Stimulated activated CD4-positive, alpha-beta T cell treated with anti-CD3 and anti-CD28 coated beads, Interleukin-4, amount 100 ng/mL, for 1 hour (primary cell): ENCODE measurements at places on chromosomes 3 and 15.
A peak's percentile ranks its signal among the peaks of the same experiment; 100 is the strongest.

- DNase-seq: no peak
These were observed 160.0 kb upstream of the CGNL1 start for GRCh38 chr15:57216288-57216687.

DNA sequence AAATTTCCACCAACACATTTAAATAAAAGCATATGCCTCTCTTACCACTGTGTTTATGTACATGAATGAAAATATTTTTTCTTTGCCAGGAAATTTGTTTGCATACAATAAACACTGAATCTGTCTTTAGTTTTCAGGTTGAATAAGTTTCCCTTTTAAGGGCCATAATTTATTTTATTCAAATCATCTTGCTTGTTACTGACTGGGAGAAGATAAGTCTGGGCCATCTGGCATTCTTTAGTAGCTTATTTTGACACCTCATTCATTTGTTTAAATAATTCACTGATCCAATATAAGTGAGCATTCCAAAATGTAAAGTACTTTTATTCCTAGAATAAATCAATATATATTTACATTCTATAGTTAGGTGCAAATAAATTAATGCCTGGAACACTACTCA is 1001.3 kb downstream of the PLOD2 start:
- no peak for DNase-seq

GRCh38 chr15:101187820-101188636 is 63.8 kb downstream of the CHSY1 start:
- no peak for DNase-seq

DNA sequence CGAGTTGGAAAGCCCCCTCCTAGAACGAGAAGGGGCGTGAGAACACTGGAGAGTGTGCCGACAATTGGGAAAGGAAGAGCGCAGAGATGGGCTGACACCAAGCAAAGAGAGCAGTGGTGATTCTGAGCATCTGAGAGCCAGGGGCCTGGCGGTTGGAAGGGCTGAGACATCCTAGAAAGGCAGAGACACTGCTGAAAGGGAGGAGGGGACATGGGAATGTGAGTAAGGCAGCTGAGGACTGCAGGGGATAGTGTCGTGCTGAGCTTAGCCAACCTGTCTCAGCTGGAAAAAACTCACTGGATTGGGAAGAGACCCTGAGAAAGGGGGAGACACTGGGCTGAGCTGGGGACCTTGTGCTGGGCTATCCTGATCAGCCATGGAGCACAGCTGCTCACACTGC is 58.1 kb upstream of the SLC6A6 start:
- no peak for DNase-seq

- DNase-seq: no peak
These were observed 47.9 kb upstream of the PLXNA1 start for GRCh38 chr3:126934991-126935390.

GRCh38 chr3:129432671-129433070 is 4.2 kb upstream of the EFCAB12 start:
- DNase-seq: no peak

GRCh38 chr15:61442821-61443220 is 213.7 kb upstream of the RORA start:
- DNase-seq: no peak

DNA sequence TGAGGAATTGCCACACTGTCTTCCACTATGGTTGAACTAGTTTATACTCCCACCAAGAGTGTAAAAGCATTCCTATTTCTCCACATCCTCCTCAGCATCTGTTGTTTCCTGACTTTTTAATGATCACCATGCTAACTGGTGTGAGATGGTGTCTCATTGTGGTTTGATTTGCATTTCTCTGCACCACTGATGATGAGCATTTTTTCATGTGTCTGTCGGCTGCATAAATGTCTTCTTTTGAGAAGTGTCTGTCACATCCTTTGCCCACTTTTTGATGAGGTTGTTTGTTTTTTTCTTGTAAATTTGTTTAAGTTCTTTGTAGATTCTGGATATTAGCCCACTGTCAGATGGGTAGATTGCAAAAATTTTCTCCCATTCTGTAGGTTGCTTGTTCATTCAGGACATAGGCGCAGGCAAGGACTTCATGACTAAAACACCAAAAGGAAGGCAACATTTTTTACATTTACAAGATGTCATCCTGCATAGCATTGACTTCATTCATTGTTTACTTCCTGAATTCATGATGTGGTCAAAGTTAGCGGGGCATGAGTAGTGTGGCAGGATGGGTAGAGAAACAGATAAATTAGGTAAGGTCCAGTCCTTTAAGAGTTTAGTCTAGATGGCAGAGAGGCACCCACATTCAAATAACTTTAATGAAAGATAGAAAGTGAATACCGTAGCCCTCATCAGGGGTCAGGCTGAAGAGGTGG is 45.1 kb upstream of the LPP start:
- DNase-seq: no peak

- DNase-seq: no peak
These were observed 10.6 kb downstream of the THUMPD3 start for GRCh38 chr3:9373465-9373864.

DNA sequence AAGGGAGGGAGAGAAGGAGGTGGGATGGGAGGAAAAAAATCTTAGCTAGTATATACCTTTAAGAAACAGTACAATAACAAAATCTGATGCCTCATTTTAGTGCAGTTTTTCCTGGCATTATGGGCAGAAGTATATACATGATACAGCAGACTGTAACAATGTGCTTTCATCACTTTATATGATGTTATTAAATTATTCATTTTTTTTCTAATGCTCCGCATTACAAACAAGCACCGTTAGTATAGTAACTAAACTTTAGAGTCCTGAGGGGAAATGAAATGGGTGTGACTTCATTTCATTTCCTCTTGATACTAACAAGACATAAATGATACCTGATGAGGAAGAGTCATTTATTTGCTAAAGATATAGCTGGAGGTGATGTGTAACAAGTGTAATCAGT is 325.3 kb downstream of the ZNF385D start:
- no peak for DNase-seq

DNA sequence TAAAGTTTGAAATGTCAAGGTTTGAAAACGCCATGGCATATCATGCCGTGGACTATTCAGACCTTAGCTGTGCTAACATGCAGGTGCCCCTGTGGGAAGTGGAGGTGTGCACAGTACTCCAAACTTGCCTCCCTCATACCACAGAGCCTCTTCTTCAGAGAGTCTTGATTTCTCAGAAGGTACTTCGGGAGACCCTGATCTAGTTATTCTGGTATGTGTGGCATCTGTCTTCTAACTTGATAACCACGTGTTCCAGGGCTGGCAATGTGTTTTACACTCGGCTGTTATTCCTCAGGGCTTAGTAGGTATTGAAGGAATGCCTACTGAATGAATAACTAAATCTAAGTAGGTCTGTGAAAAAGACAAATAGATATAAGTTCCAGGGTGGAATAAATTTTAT is 309.9 kb downstream of the CLSTN2 start:
- DNase-seq: no peak

- DNase-seq: no peak
These were observed 67.9 kb downstream of the ULK4 start for GRCh38 chr3:41893977-41894376.

- DNase-seq: no peak
These were observed 32.6 kb downstream of the HACD2 start for GRCh38 chr3:123552095-123552714.

- DNase-seq: no peak
These were observed 2.9 kb downstream of the ZNF385D start for GRCh38 chr3:21747966-21748555.

DNA sequence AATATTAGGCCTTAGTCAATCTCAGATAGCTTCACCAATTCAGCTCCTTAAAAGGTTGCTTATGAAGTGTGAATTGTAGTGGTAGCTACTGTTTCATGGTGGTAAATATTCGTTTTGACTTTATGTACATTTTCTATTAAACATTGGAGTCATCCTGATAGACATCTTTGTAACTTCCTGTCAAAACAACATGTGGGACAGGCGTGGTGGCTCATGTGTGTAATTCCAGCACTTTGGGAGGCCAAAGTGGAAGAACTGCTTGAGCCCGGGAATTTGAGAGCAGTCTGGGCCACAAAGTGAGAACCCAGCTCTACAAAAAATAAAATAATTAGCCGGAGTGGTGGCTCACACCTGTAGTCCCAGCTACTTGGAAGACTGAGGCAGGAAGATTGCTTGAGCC is 2.0 kb upstream of the TRIM59 start:
- no peak for DNase-seq

DNA sequence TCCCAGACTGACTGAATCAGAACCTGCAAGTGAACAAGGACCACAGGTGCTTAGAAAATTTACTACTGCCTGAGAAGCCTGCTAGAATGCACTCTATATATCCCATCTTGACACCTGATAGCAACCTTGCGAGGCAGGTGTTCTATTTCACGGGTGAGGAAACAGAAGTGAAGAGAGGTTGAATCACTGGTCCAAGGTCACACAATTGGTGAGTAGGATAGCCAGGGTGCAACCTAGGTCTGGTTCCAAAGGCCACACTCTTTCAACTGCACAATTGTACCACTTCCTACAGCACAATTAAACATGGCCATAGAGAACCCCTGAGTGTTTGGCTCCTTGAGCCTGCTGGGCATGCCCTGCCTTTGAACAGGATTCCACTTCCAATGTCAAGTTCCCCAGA is 87.0 kb downstream of the RAB11A start:
- DNase-seq: no peak

DNA sequence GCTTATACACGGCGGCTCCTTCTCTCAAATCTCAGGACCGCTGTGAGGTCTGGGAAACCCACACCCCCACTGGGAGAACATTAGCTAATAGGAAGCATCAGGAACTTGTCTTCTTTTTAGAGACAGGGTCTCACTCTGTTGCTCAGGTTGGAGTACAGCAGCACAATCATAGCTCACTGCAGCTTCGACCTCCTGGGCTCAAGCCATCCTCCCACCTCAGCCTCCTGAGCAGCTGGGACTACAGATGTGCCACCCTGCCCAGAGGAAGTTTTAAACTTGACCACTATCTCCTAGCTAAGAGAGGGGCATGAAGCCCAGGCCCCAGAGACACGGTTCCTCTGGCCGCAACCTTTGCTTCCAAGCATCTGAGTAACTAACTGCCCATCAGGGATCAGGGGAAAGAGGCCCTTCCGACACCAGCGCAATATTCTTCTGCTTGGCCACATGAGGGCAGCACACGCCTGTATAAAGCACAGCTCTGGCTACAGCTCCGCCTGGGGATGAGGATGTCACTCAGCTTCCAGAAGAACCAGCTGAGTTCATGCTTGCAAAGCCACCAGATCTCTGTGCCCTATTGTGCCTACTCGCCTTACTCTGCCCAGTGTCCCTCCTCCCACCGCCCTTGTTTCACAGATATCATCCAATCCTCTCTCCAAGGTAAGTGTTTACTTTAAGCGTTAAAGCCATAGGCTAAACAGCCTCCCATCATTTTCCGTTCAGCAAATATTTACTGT is 57.6 kb upstream of the SLC6A11 start:
- peak; percentile 48 for DNase-seq

- no peak for DNase-seq
These were observed 47.3 kb downstream of the CLDN11 start for GRCh38 chr3:170465955-170466354.

- DNase-seq: no peak
These were observed 1.4 kb downstream of the AHSG start for GRCh38 chr3:186614266-186614596.

DNA sequence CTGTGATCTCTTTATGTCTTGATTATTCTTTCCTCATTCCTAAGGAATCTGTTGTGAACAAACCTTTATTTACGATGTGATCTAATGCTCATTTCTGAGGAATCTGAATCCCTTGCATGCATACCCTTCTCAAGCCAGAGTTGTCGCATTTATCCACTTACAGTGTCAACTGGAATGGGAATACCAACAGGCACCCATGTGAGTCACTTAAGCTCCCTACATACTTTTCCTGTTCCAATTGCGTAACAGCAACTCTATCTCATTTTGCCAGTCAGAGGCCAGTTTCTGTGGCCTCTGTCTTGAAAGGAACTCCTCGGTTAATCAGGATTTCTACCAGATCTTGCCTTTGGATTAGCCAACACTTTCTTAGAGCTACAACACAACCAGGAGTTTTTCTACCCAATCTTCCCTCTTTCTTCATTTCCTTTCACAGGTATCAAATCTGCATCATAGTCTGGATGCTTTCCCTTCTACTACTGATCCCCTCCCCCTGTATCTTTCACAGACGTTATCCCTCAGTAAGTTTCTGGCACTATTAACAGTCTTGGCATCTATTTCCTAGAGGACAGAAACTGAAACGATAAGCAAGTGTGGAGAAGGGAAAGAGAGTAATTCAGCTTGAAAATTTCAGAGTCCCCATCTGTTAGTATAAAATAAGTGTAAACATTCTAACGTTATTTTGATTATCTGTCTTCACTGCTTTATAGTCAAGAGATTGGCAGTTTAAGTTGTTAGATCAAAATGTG is 66.8 kb upstream of the BCHE start:
- no peak for DNase-seq

- no peak for DNase-seq
These were observed 71.0 kb downstream of the ZMAT3 start for GRCh38 chr3:179000659-179001058.

DNA sequence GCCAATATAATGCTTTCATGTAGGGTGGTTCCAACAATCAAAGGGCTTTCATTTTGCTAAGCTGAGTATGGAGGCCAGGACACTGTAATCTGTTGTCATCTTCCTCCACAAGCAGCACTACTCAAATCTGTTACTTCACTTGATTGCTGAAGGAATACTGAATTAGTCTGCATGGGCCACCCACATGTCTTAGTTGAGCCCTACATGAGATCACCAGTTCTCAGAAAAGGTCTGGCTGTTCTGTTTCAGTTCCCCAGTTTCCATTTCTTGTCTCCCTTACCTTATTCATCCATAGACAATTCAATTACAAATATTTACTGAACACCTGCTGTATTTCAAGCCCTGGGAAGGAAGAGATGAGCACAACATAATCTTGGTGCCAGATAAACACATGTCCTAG is 119.2 kb downstream of the FHIT start:
- no peak for DNase-seq
